HFFc6 (cell line): ENCODE measurements at places on chromosomes 16 and 17. TPM values are rescaled to one million over a fixed set of nuclear protein-coding genes. Genes with fewer than 3 reads are reported as not detected.

The ASB16 gene
- not detected in 3 replicates for total RNA-seq

DNA sequence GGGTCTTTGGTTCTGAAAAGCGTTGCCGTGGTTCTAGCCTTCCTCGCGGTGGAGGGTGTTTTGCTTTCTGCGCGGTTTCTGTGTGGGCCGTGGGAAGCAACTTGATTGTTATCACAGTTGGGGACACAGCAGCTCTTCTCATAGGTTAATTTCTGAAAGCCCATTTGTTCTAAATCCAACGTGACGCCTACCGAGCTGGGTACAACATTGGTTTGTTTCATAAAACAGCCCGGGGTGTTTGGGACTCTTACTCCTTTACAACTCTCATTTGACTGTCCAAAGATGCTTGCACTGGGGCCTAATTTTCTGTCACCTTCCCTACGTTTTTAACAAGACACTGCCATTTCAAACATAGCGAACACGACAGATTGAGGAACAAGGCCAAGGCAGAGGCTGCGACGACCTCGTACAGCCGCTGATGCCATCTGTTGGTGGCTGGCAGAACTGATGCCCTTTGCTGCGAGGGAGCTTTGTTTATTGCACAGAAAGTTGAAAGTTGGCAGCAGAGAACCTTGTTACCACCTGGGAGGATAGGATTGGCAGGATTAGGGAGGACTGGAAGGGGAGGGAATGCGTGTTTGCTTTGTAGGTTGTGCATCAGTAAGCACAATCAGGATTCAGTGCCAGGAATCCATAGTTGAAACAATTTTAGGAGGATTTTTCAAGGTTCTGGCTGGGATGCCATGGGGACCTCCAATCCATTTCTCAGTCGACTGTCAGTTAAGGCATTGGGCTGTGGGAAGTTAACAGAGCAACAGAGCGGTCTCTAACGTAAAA lies 98.3 kb downstream of the PITPNC1 start:
- DNase-seq: peak; percentile 69

The PRR15L gene
- total RNA-seq: not detected in 3 replicates

- DNase-seq: no peak
These were observed 96.6 kb downstream of the TBC1D16 start for GRCh38 chr17:79939094-79939435.

GRCh38 chr16:53999841-54000240 lies 286.7 kb downstream of the IRX3 start:
- no peak for DNase-seq

GRCh38 chr17:78960928-78961327 lies 18.8 kb downstream of the LGALS3BP start:
- no peak for DNase-seq

GRCh38 chr16:21156767-21157467 lies 1.6 kb upstream of the LDAF1 start:
- peak; percentile 78 for DNase-seq

DNA sequence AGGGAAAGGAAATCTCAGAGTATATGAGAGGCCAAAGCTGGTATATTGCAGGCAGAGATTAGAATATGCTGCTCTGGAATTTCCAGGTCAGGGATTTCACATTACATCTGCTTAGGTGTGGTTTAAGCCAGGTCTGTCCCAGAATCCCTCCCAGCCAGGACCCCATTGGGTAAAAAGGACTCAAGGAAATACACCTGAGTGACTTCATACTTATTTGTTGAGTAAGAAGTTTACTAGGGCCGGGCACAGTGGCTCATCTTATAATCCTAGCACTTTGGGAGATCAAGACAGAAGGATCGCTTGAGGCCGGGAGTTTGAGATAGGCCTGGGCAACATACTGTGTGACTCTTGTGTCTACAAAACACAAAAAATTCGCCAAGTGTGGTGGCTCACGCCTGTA lies 7.2 kb downstream of the PIPOX start:
- DNase-seq: no peak

DNA sequence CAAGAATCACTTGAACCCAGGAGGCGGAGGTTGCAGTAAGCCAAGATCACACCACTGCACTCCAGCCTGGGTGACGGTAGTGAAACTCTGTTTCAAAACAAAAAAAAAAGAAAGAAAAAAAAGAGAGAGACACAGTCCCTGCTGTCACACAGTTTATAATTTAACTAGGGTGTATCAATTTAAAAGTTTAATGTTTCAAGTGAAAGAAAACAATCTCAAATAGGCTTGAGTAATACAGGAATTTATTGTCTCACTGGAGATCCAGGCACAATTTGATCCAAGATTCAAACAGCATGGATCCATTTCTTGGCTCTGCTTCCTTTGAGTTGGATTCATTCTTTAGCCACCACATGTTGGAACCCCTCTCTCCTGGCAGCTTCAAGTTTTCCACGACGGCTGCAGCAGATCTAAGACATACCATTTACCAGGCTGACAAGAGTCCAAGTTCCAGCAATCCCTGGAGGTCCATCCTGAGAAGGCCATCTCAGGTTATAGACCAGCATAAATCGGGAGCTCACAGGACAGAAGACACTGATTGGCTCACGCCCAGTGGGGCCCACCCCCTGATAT lies 97.5 kb downstream of the YPEL2 start:
- no peak for DNase-seq

The FAHD1 gene
- 30.4 to 38.0 TPM (median 33.4 TPM) in 3 replicates for total RNA-seq

GRCh38 chr17:49055181-49055927 lies 58.2 kb downstream of the IGF2BP1 start:
- no peak for DNase-seq

- no peak for DNase-seq
These were observed 1.6 kb downstream of the MLLT6 start for GRCh38 chr17:38706505-38707216.

The TLCD2 gene
- 3.0 to 3.8 TPM (median 3.2 TPM) in 3 replicates for total RNA-seq

- DNase-seq: no peak
These were observed 14.8 kb downstream of the ERN1 start for GRCh38 chr17:64115043-64115698.

DNA sequence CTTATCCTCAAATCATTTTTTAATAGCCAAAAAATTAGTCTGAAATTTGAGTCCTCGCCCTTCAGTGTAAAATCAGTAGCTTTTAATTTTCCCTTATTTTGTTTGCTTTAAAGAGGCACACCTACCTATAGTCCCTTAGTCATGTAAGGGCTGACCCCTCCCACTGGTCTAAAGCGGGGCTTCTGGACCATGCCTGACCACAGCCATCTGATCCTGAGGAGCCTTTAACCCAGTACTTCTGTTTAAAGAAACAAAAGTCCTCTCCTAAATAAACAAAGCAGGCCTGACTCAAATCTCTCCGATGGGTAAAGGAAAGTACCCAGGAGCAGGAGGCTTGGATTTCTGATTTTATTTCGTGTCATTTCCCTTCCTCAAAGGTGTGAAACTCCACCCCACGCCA lies 92.0 kb upstream of the CCL2 start:
- no peak for DNase-seq

GRCh38 chr17:74130276-74130675 lies 73.2 kb upstream of the RPL38 start:
- DNase-seq: no peak

The TMC8 gene
- total RNA-seq: not detected in 3 replicates

The DPEP1 gene
- not detected in 3 replicates for total RNA-seq
